ENCODE measurements at places on chromosomes 7 and 10.

GRCh38 chr10:130807721-130808120 is 503.8 kb downstream of the TCERG1L start:
- DNase-seq: no peak

DNA sequence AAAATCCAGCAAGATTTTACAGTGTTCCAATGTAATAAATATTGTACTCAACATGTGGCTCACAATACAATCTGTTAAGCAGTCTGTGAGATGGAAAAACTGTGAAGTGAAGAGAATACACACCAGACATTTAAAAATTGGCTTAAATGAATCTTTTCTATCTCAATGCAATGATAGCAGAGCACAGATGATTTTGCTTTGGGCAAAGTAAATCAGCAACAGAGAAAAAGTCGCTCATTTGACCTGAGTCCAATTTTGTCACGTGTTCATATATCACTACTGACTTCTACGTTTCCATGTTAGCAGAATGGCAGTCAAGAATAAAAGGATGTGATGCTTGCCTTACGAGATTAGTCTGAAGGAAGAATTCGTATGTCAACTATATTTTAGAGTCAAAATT is 506.7 kb downstream of the POM121L12 start:
- no peak for DNase-seq

GRCh38 chr10:124641282-124642087 is 102.7 kb downstream of the FAM53B start:
- no peak for DNase-seq

- DNase-seq: peak; percentile 67
These were observed 28.7 kb downstream of the GIMAP8 start for GRCh38 chr7:150479023-150479716.

DNA sequence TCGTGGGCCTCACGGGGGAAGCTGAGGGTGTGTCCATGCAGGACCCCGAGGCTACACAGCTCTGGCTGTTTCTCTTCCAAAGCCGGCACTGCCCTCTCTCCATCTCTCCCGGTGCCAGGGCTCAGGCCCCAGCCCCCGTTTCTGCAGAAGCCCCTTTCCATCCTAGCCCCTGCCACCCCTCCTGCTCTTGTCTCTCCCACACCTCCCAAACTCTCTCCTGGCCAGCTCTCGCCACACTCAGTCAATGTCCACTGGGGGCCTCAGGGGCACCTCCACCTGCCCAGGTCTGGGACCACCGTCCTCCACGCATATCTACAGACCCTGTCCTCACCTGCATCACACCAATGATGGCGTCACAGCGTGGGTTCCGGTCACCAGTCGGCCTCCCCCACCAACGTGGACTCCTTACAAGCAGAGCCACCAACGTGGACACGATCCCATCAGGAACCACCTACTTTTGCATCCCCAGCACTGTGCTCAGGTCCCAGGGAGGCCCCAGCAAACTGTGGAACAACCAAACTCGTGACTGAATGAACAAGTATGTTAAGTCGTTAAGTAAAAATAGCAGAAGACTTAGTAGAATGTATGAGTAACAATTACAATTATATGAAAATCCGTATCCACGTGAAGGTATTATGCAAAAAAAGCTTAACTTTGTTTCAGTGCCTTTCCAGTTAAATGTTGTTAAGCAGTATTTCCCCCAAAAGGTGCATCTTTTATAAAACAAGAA is 38.4 kb downstream of the DIP2C start:
- no peak for DNase-seq

DNA sequence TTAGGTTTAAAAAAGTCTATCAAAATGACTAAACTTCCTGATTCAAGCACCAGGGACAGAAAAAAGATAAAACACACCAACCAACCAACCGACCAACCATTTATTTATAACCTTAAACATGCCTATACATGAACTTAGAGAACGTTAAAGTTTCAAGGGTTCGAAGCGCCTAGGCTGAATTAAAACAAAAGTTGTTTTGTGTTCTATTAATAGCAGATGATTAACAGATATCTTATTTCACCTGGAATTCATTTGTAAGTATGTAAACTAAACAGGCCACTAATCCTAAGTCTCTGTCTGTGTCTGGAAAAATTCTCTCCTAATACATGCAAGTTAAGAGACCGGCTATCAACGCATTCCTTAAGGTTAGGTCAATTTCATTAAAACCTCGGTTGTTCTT is 1.4 kb downstream of the BAIAP2L1 start:
- no peak for DNase-seq

DNA sequence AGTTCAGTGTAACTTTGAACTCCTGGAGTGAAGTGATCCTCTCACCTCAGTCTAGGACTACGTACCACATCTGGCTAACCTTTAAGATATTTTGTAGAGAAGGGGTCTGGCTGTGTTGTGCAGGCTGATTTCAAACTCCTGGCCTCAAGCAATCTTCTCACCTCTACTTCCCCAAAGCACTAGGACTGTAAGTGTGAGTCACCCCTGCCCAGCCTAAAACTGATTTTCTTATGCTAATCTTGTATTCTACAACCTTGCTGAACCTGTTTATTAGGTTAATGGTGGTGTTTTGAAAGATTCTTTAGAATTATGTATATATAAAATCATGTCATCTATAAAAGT is 58.0 kb downstream of the LCOR start:
- no peak for DNase-seq

DNA sequence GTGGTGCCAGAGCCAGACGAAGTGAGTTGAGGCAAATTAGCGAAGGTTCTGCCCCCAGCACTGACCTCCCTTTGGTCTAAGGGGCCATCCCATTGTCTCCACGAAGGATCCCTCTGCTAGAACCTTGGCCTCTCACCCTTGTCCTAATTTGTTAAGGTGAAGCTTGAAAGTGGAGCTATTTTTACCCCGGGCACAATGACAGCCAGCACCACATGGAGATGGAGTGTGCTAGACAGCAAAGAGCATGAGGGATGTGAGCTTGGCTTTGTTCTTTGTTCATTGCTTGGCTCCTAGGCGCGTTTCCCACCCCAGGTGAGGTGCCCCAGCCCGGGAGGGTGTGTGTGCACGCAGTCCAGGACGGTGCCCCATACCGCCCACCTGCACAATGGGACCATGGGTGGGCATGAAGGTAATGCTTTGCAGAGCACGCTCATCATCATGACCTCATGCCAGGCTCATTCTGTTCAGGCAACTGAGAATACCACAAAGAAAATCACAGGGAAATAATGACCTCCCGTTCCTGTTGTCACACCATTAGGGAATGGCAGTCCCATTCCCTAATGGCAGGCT is 361.0 kb upstream of the FZD8 start:
- DNase-seq: no peak

DNA sequence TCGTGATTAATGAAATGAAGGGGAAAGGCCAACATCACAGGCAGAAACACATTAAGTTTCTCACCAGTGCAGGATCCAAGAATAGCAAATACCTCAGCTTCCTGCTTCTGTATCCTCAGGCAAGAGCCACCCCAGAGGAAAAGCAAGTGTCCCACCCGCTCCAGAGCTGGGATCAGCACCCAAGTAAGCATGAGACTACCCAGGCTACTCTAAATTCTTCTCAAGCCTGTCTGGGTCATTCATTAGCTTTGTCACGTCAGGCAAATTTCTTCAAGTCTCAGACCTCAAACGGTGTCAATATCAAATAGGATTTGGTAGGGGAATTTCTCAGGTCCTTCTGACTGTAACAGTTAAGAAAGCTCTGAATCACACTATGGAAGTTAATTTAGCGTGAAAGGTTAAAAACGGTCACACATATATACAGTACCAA is 59.0 kb downstream of the GNA12 start:
- no peak for DNase-seq

DNA sequence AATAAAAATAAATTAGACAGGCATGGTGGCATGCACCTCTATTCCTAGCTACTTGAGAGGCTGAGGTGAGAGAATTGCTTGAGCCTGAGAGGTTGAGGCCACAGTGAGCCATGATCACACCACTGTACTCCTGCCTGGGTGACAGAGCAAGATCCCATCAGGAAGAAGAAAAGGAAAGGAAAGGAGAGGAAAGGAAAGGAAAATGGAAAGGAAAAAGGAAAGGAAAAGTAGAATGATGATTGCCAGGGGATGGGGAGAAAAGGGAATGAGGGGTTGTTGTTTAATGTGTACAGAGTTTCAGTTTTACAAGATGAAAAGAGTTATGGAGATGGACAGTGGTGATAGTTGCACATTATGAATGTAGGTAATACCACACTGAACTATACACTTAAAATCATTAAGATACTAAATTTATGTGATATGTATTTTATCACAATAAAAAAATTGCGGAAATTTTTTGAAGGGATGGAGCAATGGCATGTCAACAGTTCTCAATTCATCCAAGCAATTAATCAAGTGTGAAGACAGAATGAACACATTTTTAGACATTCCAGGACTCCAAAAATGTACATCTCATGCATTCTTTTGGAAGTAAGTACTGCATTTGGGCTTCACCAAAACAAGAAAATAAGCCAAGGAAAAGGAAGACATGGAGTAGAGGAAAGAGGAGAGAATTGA is 44.3 kb downstream of the IL6 start:
- no peak for DNase-seq

GRCh38 chr10:122033224-122033926 is 44.4 kb downstream of the TACC2 start:
- no peak for DNase-seq

DNA sequence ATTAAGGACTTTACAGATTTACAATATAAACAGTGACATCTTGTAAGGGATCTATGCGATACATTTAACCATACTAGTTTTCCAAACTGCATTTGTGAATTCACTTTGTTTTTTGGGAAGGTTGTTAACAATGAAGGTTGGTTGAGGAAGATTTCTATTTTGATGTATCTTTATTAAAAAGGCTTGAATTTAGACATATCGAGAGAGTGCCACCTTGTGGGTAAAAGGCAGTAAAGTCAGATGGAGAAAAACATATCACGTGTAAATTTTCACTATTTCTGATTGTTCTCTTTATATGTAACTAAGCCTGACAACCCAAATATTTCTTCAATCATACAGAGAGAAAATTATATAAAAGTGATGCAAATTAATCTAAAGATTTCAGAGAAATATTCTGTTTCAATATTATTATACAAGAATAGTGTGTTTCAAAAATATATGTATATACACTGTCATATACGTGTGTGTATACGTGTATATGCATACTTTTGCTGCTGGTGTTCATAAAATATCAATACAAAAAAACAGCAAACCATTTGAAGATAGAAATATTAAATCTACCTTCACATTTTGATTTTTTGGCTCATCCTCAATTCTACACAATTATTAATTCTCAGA is 988.6 kb downstream of the SORCS1 start:
- no peak for DNase-seq

DNA sequence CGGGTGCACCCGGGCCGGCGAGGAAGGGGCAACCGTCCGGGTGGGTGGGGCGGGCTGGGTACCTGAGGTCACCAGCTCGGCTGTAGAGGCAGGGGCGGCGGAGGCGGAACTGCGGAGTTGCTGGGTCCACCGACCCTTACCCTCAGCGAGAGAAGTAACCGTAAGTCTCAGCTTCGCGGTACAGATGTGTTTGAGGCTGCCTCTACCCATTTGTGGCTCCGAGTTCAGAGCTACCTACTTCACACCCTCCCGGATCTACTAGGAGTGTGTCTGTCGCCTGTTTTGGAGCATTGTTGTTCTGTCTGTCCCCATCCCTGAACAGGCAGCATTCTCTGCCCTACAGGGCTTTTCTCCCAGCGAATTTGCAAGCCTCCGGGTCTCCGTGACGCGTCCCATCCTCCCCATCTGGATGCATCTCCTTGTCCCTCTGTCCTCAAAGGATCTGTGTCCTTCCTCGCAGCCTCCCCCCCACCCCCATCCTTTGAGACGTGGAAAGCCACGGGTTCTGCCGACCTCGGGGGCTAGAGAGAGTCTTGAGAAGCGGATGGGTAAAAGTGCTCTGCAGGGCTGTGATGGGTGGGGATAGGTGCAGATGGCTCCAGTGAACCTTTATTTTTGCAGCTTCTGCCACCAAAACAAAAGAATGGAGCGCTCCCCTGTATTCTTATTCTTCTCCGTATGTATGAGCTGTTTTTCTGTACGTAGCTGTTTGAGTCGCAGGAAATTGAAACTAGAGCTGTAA is 757 bp downstream of the ANKIB1 start:
- peak; percentile 15 for DNase-seq

- DNase-seq: no peak
These were observed 315.1 kb downstream of the TNS3 start for GRCh38 chr7:47266799-47267198.

DNA sequence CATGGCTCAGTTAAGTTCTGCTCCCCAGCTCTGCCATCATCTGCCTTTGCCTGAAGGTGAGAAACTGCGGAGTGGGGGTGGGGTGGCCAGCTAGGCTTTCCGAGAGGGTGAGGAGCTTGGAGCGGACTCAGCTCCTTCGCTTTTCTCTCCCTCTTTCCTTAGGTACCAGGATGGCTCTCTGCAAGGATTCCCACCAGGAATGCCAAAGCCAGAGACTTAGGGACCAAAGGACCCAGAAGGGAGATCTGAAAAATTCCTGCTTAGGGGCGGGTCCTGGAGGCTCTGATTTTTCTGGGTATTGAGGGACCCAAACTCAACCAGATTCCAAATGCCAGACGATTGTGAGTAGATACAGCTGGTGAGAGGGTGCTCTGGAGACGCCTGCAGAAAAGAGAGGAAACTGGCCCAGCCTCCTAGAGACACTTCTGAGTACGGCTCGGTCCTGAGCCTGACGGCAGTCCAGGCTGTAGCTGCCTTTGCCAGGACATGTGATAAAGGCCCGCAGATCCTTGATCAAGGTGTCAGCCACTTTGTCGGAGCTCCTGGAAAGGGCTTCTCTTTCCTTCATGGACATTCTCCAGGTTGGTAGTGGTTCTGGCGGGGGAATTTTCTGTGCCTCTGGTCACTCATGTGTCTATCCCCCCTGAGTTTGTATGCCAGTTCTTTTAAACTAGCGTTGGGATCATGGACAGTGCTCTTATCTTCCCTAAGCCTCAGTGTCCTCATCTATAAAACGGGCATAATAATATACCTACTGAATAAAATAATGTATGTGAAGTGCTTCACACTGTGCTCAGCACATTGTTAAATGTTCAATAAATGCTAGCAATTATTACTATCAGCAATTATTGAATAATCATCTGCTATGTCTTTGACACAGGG is 42.5 kb upstream of the BTRC start:
- DNase-seq: no peak

DNA sequence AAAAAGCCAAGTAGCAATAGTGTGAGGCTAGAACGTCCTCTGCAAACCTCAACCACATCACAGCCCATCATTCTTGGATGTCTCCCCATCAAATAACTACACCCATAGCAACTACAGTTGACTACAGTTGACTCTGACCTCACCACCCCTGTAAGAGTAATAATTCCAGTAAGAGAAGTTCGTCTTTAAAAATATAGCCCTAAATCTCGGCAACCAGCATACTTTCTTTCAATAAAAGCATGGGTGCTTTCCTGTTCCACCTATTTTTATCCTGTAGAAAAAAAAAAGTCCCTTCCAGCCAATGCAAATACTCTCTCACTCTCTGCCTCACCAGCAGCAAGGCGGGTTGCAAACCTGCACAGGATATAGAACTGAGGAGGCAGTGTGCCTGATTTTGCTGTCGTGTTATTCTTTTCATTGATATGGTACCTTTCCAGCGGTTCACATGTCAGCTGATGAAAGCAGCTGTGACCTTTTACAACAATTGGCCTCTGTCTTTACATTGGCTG is 187.5 kb upstream of the NFE2L3 start:
- no peak for DNase-seq
